ENCODE measurements at places on chromosomes 13 and 19.

DNA sequence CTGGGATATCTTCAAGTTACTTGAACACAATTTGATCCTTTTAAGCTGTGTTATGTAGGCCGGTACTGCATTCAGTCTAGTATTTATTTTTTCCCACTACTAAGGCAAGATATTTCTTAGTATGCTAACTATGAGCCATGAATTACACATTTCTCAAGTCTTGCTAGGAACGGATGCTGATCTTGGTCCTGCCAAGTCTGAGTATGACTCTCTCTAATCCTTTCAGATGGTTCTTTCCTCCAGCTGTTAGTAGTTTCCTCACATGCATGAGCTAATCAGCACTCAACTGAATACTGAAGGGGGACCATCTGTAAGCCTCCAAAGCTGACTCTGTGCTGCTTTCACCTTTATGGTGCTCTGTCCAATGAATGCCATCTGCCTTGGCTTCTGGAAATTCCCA lies 460.3 kb downstream of the KCTD12 start:
- DNase-seq = no peak

DNA sequence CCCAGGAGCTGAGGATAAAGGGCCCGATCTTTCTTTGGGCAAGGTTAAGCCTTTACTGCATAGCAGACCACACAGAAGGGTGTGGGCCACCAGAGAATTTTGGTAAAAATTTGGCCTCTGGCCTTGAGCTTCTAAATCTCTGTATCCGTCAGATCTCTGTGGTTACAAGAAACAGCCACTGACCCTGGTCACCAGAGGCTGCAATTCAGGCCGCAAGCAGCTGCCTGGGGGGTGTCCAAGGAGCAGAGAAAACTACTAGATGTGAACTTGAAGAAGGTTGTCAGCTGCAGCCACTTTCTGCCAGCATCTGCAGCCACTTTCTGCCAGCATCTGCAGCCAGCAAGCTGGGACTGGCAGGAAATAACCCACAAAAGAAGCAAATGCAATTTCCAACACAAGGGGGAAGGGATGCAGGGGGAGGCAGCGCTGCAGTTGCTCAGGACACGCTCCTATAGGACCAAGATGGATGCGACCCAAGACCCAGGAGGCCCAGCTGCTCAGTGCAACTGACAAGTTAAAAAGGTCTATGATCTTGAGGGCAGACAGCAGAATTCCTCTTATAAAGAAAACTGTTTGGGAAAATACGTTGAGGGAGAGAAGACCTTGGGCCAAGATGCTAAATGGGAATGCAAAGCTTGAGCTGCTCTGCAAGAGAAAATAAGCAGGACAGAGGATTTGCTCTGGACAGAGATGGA lies 8.4 kb upstream of the CEACAM19 start:
- no peak for DNase-seq

DNA sequence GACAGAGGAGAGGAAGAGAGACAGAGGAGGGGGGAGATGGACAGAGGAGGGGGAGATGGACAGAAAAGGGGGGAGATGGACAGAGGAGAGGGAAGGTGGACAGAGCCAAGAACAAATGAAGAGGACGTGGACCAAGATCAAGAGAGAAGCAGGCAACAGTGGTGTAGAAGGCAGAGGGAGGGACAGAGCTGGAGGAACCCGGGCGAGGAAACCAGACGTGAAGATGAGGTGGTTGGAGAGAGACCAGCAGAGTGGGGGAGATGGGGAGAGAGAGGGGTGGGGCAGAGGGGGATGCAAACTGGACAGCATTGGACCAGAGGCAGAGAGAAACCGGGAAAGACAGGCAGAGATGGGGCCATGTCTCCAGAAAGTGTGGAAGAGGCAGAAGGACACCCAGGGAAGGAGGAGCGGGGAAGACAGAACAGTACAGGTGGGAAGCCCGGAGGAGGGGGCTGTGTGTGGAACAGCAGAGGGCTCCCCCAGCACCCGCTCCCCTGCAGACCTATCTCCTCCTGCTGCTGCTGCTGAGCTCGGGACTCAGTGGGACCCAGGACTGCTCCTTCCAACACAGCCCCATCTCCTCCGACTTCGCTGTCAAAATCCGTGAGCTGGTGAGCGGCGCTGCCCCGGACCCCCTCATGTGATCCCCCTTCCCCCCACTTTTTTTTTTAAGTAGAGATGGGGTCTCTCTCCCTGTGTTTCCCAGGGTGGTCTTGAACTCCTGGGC lies 1.3 kb downstream of the FLT3LG start:
- no peak for DNase-seq

DNA sequence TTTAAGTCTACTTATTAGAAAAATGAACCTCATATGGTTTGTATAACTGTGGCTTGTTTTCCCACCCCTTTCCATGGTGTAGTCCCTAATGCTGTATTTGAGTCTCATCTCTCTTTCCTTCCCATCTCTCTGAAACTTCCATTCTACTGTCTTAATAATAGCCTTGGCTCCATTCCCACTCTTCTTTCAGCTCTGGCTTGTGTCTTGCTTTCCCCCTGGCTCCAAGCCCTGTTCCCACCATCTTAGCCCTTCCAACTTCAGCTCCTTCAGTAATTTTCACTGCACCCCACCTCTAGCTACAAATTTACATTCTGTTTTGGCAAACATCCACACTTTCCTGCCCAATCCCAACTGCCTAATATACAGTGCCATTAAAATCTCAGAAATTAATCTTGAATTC lies 137.5 kb downstream of the SLITRK6 start:
- DNase-seq = no peak

- DNase-seq = peak; percentile 9
Measured at GRCh38 chr13:21663197-21663596, 7.7 kb upstream of the FGF9 start.

DNA sequence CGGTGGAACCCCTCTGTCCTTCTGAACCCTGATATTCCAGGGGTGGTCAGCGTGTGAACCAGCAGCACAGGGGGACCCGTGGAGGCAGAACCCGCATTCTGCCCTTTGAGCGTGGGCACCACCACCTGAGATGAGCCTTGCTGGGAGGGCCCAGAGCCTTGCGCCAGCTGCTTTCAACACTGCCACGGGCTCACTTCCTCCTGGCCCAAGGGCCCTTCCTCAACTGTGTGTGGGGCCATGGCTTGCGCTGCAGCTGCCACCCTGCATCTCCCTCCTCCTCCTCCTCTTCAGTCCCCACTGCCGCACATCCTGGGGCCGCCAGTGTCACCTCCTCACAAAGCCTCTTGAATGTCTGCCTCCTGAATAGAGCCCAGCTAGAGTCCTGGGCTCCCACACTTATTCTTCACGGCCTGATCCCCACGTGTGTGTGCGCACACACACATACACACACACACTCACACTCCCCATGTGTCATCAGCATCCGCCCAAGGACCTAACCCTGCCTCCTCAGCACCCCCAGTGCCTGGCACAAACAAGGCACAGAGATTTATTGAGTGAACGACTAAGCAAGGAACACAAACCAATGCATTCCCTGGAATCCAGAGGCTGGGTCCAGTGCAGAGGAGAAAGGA lies 26.9 kb upstream of the TMEM160 start:
- no peak for DNase-seq

GRCh38 chr13:34942732-34943435 lies 814 bp downstream of the NBEA start:
- peak; percentile 49 for DNase-seq

- DNase-seq = no peak
Measured at GRCh38 chr19:16628984-16629691, 1.1 kb upstream of the MED26 start.

DNA sequence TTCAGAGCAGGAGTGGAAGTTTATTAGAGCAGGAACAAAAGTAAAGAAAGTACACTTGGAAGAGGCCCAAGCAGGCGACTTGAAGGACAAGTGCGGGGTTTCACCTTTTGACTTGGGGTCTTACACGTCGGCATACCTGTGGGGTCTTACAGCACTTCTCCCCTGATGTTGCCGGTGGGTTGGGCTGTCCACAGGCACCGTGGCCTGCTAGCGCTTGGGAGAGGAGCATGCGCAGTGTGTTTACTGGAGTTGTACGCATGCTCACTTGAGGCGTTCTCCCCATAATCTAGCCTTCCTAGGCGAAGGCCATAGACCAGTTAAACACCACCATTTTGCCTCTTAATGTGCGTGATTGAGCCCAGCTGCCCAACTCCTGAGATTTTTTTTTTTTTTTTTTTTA lies 25.0 kb upstream of the PLEKHF1 start:
- no peak for DNase-seq

- no peak for DNase-seq
Measured at GRCh38 chr13:73303851-73304250, 245.0 kb downstream of the KLF5 start.

- no peak for DNase-seq
Measured at GRCh38 chr13:31192306-31192705, 7.5 kb upstream of the B3GLCT start.

DNA sequence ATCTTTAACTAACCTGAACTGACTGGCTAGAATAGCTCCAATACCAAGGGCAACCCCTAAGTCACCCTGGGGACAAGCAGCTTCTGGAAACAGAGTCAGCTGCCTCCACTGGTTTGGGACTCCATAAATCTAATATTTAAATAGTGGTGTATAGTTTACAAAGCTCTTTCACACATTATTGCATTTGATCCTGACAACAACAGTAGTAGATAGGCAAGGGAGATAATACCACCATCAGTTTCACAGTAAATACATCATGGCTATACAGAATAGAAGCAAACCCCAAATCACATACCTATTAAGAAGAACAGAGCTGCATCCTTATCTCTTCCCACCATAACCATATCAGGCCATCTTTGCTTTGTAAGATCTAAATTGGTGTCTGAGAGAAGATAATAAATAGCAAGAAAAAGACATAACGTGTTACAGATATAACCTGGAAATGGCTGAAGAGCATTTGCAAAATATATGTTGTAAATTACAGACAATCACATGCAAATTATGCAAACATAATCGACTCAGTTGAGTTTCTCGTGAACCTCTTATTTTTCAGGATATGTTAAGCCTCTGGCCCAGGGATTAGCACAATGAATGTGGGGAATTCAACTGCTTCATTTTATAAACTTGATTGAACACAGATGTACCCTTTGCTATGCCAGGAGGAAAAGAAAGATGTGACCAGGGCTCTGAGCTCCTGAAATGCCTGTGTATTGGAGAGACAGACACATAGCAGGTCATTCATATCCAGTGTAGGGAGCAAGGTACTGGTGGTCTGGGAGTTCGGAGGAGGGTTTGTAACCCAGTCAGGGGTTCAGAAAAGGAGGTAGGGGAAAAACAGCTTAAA lies 142.5 kb downstream of the SLC7A1 start:
- DNase-seq = no peak

DNA sequence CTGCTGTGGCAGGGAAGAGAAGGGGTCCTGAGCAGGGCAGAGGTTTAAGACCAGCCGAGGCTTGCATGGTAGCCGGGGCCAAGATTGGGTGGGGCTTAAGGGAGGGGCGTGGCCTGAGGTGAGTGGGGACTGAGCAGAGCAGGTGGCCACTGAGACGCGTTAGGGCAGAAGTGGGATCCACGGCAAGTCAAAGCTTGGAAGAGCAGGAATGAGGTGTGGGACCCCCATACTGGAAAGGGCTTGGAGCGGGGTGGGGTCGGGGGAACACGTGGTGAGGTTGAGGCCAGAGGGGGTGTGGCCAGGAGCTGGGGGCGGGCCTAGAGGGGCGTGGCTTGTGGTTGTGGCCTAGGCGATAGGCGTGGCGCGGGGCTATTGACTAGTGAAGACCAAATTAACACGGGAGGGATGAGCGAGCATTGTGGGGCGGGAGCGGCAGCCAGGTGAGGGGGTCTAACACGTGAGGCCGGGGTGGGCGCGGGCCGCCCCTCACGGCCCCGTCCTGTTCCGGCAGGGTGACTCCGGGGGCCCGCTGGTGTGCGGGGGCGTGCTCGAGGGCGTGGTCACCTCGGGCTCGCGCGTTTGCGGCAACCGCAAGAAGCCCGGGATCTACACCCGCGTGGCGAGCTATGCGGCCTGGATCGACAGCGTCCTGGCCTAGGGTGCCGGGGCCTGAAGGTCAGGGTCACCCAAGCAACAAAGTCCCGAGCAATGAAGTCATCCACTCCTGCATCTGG lies 3.3 kb downstream of the CFD start:
- peak; percentile 51 for DNase-seq

GRCh38 chr13:44719857-44720671 lies 143.9 kb upstream of the TSC22D1 start:
- DNase-seq = no peak

GRCh38 chr13:79336966-79337365 lies 69.1 kb downstream of the RBM26 start:
- DNase-seq = no peak

GRCh38 chr13:43573802-43574514 lies 212.8 kb downstream of the ENOX1 start:
- no peak for DNase-seq

DNA sequence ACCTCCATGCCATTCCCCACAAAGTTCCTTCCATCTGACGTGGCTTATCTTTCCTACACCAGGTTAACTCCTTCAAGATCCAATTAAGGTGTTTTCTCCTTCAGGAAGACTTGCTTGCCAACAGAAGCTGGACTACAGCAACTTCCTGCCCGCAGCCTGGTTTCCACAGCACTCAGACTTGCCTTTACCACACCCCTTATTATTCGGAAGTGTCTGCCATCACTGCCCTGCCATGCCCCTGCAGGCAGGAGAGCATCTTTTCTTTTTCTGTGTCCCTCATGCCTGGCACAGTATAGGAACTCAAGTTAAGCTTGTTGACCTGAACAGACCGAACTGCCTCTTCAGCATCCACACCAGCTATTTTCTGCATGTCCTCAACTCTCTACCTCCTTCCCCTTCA lies 168.0 kb downstream of the FOXO1 start:
- DNase-seq = no peak

- DNase-seq = no peak
Measured at GRCh38 chr19:3851254-3852176, 17.3 kb downstream of the ZFR2 start.

DNA sequence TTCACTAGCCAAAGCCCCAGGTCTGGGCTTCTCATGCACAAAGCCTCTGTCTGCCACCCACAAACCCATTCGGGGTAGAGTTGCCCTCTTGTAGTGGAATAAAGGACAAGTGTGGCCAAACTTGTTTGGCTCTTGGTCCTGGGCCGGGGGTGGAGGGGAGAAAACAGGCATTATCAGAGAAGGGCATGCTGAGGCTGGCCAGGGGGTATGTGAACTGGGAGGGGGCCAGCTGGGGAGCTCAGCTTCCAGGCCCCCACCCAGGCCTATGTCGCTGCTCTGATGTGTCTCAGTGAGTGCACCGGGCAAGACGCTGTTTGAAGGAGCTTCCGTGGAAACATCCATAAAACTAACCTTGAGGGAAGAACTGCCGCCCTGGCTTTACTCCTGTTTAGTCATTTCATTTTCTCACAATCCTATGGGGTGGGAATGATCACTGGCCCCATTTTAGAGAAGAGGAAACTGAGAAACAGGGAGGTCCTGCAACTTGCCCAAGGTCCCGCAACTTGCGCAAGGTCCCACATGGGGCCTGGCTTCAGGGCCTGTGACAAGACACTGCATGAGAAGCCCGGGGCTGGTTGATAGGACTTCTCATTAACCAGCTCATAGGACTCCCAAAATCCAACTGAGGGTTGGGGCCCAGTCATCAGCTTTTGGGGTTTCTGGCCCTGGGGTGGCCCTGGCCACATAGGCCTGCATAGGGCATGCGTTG lies 30.8 kb downstream of the CCNE1 start:
- no peak for DNase-seq

- DNase-seq = no peak
Measured at GRCh38 chr19:19083413-19084178, 19.8 kb downstream of the SLC25A42 start.
